ENCODE measurements at places on chromosomes 7 and 10.

DNA sequence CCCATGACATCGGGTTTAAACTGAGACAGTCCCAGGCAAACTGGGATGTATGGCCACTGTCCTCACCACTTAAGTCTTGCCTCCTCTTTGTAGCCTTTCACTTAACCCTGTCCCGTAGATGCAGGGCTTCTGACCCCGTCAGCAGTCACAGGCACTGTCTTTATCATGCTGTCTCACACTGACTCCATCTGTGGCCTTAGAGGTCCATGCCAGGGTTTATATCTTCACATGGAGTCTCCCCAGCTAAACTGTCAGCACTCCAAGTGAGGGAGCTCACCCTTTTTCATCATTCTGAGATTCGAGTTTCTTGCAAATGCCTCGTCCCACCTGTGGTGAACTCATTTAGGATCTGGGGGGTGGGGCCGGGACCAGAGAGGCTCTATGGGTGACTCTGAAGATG is 2.8 kb downstream of the FKBP6 start:
- no peak for DNase-seq

GRCh38 chr7:8871716-8872115 is 438.3 kb downstream of the NXPH1 start:
- no peak for DNase-seq

GRCh38 chr7:2892549-2892948 is 48.4 kb upstream of the GNA12 start:
- DNase-seq, result no peak

DNA sequence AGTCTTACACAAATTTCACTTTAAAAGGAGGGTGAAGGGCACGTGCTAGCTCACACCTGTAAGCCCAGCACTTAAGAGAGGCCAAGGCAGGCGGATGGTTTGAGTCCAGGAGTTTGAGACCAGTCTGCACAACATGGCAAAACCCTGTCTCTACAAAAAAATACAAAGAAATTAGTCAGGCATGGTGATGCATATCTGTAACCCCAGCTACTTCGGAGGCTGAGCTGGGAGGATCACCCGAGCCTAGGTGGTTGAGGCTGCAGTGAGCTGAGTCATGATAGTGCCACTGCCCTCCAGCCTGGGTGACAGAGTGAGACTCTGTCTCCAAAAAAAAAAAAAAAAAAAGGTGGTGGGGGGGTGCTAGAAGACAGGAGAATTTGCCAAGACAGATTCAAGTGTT is 237.3 kb upstream of the KLF14 start:
- DNase-seq, result no peak

- DNase-seq, result no peak
Observed at GRCh38 chr7:1809070-1809469, 139.0 kb downstream of the ELFN1 start.
